ENCODE measurements at places on chromosomes 6 and 20.

DNA sequence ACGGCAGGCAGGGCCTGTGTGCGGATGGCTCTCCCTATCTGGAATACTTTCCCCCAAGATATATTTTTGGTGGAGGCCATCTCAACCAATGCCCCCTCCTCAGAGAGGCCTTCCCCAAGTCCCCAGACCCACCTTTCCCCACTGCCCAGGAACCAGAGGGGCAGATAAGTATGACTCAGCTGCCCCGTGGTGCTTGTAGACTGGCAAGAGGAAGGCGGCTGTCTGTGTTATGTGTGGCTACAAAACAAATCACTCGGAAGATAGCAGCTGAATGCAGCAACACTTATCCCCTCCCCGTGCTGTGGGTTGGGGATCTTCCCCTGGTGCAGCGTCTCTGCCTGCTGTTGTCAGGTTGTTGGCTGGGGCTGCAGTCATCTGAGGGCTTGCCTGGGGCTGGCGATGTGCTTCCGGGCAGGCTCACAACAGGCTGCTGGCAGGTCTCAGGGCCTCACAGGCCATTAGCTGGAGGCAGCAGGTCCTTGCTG, 7.1 kb downstream of the NPEPL1 start:
- no peak for DNase-seq

GRCh38 chr20:57851796-57852195, 142.0 kb upstream of the PMEPA1 start:
- no peak for DNase-seq

- DNase-seq = no peak
Observed at GRCh38 chr6:151091571-151091970, 148.2 kb upstream of the AKAP12 start.

DNA sequence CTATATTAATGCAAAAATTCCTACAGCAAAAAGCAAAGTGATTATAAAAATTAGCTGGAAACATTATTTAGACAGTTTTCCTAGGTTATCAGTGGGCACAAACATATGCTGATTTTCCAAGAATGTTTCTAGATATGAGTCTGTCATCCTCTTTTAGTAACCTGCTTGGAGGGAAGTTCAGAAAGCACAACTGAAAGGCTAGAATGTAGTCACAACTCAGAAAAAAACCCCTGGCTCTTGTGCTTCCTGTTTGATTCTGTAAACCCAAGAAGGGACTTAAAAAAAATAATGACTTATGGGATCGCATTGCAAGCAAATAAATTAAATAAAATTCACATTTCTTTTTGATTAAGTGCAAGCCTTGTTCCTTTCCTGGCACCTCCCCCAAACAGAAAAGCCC, 708.4 kb upstream of the EPHA7 start:
- no peak for DNase-seq

DNA sequence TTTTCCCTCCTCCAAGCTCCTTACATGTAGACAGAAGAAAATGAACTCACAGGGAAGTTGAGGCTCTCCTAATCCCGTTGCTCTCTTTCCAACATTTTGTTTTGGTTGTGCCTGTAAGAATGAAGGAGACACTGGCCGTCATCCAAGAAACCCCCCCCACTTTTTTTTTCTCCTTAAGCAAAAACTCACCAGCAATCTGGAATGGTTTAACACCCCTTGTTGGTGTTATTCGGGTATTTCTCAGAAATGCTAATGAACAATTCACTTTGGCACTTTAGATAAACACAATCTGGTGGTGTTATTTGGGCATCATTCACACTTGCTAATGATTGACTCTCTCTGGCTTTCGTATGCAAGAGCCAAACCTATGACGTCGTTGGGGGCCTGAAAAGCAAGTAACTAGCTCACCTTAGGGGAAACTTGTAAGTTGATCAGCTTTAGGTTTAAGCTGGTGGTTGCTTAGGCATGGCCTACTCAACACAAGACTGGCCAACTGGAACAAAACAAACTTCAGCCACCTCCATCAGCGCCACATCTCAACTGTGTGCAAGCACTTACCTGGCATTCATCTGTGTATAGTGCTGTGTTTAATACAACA, 24.3 kb upstream of the OLIG3 start:
- DNase-seq = no peak

DNA sequence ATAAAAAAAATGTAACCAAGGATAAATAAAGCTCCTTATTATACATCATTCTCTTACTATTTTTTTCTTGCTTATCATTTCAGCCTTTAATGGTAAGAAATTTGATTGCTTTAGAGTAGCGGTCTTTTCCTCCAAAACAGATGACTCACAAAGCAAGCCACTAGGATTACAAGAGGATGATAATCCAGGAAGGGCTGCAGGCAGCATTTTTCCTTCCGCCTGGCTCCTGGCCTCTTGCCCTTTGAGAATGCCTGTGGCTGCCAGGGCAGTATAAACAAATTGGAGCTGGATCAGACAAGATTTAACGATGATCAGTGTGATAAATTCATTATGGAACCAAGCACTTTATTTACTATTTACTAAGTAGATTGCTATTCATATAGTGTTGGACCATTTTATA, 9.7 kb upstream of the FBXL4 start:
- no peak for DNase-seq

- DNase-seq = no peak
Observed at GRCh38 chr6:54473328-54473727, 165.1 kb downstream of the TINAG start.

GRCh38 chr6:14269436-14269835, 151.9 kb downstream of the CD83 start:
- no peak for DNase-seq

GRCh38 chr20:7505152-7505834, 435.0 kb downstream of the HAO1 start:
- no peak for DNase-seq

All from GM12891 (cell line).